Right hindlimb (tissue), 1 donor: ENCODE measurements at places on chromosomes 7 and 10.

DNA sequence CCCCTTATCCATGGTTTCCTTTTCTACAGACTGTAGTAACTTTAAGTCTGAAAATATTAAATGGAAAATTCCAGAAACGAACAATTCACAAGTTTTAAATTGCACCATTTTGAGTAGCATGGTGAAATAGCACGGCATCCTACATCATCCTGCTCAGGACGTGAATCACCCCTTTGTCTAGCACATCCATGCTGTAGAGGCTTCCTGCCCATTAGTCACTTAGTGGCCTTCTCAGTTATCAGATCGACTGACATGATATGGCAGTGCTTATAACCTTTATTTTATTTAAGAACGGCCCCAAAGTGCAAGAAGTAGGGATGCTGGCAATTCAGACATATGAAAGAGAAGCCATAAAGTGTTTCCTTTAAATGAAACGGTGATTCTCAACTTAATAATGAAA is 82.7 kb downstream of the CPXM2 start:
- no peak for DNase-seq

- DNase-seq, result no peak
Observed at GRCh38 chr10:52135101-52135500, 179.0 kb upstream of the DKK1 start.

GRCh38 chr7:155660758-155661093 is 16.3 kb downstream of the RBM33 start:
- no peak for DNase-seq

DNA sequence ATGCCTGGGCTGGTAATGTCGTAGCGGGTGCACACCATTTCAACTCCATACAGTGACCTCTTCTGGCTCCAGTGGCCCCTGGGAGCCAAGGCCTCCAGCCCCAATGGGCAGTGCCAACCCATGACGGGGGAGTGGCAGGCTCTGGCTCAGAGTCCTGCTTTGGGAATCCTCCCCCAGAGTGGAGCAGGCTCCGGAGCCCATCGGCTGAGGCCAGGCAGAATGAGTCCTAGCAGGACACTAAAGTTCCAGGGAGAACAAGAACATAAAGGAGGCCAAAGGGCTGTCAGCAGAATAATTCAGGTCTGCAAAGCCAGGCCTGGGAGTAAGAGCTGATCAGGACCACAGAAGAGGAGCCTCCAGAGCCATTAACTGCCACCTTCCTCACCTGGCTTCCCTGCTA is 33.3 kb downstream of the LBX1 start:
- no peak for DNase-seq

GRCh38 chr7:27901028-27901760 is 161.2 kb downstream of the TAX1BP1 start:
- no peak for DNase-seq

DNA sequence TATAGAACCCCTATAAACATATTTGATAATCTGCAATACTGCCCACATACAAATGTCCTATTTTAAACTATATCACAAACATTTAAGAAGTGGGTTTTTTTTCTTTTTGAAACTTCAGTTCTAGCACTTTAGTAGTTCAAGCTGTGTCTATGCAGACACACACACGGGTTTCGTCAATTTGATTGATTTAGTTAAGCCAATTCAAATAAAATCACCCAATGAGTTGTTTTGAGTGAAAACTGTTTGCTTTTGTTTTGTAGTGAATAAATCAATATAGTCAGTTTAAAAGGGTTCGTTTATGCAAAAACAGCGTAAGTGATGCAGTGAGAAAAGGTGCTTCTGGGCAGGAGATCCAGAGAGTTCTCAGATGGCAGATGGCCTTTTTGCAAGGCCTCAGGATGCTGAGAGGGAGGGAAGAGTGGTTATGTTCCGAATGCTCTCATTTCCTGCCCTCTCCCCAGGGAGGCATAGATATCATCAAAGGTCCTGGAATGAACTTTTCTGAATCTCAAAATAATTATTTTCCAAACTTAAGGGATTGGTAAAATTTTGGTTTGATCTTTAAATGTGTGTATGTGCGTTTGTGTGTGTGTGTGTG is 102.7 kb downstream of the AGMO start:
- DNase-seq, result peak; percentile 31

GRCh38 chr7:124413029-124413428 is 352.6 kb downstream of the GPR37 start:
- DNase-seq, result no peak

DNA sequence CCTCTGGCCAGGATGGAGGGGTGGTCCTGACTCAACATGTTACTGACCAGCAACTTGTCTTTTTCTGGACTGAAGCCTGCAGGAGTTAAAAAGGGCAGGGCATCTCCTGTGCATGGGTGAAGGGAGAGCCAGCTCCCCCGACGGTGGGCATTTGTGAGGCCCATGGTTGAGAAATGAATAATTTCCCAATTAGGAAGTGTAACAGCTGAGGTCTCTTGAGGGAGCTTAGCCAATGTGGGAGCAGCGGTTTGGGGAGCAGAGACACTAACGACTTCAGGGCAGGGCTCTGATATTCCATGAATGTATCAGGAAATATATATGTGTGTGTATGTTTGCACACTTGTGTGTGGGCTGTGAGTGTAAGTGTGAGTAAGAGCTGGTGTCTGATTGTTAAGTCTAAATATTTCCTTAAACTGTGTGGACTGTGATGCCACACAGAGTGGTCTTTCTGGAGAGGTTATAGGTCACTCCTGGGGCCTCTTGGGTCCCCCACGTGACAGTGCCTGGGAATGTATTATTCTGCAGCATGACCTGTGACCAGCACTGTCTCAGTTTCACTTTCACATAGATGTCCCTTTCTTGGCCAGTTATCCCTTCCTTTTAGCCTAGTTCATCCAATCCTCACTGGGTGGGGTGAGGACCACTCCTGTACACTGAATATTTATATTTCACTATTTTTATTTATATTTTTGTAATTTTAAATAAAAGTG is 6.0 kb downstream of the PLAU start:
- no peak for DNase-seq

GRCh38 chr10:82377608-82378007 is 502.6 kb downstream of the NRG3 start:
- DNase-seq, result no peak

DNA sequence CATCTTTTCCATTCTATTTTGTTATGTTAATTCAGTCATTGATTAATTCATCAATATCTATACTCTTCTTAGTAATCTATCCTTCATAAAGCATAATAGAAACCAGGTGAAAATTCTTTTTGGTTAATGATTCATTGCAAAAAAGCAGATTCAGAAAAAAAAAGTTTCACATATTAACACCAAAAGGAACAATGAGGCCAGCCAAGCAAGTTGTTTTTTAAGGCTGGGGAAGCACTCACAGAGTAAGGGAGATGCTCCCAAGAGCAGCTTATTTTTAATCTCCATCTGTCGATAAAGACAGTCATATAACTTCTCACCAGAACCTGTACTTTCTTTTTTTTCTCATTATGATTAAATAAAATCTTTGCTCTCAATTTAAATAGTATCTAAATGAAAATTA is 95.8 kb downstream of the CACNA2D1 start:
- no peak for DNase-seq

DNA sequence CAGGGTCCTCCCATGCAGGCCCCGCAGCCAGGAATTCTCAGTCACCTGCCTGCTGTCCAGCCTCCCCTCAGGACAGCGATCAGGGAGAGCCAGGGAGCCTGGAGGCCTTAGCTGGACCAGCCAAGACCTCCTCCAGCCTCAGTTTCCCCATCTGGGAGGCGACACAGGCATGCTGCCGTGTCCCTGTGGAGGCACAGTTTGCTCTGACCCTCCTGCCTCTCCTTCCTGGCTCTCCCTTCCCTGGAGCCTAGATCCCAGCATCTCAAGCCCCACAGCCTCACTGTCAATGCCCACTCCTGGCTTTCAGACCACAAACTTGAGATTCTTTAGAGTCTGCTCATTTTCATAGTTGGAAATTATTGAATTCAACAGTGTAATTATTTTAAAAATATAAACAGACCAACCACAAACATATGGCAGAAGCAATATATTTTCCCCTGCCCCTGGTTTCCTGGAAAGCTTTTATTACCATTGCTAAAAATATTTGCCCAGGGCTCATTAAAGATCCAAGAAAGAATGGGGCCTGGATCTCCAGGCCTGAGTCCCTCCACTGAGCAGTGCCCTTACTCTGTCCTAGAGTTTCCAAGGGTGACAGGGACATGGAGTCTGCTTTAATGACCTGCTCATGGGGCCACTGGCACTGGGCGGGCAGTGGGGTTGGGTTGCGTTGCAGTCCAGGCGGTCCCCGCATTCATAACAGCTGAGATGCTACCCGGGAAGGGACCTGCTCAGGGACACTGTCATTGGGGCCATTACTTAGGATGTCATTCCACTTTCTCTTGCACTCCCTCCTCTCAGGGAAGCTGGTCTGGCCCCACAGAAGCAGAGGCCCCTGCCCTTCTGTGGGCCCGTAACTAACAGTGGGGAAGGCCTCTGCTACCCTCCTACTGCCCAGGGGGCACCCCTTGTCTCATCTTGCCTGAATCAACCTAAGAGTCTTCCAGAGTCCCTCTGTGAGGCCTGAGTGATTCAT is 81.6 kb upstream of the CHST15 start:
- no peak for DNase-seq

DNA sequence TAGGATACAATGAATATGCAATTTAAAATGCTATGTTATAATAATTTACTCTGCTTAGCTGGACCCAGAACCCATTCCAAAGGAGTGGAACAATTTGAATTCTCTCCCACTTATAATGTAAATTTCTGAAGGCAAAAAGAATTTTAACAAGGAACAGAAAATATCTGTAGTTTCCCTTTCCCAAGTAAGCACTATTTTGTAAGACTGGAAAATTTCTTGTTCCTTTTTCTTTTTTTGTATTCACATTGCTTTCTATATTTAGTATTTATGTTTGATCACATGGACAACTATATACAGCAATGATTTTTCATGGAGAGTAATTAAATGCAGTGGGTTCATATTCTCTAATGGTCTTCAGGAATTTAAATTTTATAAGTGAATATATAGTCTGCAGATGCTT is 127.4 kb downstream of the GPR85 start:
- no peak for DNase-seq

DNA sequence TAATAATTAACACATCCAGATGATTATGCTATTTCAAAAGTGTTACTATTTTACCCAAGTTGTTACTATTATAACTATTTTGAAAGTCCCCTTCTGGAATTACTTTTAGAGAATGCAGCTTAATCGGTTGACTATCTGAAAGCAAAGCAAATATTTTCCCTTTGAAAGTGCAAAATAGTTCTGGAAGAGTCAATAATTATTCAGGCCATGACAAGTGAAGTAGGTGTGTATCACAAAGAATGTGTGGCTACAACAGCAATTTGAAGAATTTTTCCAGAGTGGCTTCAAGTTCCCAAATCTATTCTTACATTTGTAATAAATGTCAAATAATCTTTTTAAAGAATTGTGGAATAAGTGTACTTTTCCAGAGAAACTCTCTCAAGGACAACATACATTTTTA is 42.8 kb downstream of the RNLS start:
- DNase-seq, result no peak

GRCh38 chr7:156840134-156840533 is 52.8 kb downstream of the LMBR1 start:
- no peak for DNase-seq

- no peak for DNase-seq
Observed at GRCh38 chr7:10802526-10802925, 171.1 kb upstream of the PHF14 start.

- DNase-seq, result no peak
Observed at GRCh38 chr10:33126742-33127141, 168.7 kb upstream of the ITGB1 start.

DNA sequence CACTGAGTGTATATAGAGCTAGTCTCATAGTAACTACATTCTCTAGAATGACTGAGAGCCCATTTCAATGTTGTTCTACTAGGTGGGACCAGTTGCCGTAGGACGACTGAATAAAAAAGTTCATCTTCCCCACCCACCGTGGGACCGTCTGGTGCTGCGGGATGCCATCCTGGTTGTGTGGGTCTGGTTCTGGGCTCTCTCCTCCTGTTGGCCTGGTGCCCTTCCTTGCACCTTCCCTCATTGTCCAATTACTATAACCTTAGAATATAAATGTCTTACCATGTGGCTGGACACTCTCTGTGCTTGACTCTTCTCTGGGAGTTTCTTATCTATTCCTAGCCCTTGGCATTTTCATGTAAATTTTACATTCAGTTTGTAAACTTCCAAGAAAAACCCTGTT is 344.4 kb downstream of the TCERG1L start:
- DNase-seq, result no peak

DNA sequence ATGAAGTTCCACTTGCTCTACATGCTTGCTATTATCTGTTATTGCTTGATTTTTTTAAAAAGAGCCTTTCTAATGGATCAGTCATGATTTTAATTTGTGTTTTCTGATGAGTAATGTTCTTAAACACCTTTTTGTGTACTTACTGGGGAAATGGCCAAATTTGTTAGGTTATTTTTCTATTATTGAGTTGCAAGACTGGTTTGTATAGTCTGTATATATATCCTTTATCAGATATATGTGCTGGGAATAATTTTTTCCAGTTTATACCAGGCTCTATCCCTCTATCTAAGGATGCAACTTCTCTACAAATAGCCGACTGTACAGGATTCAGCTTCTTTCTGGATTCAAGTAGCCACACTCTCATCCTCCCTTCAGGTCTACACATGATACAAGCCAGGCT is 65.6 kb upstream of the SEC61G start:
- DNase-seq, result no peak

DNA sequence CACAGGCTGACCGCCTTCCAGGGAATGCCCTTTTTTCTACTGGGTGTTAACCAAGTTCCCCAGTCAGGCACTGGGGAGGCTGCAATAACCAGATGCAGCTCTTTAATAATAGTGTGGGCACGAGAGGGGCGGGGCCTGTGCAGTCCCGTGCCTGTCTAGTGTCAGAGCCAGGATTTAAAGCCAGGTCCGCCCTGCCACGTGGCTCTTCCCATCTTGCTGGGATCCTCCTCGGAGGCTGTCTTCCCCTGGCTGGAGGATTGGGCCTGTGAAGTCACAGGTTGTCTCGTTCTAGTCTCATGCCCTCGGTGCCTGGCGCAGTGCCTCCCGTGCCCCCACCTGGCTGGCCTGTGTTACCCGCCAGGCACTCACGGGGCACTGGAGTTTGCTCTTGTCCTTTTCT is 25.2 kb downstream of the TMEM120A start:
- DNase-seq, result peak; percentile 31

DNA sequence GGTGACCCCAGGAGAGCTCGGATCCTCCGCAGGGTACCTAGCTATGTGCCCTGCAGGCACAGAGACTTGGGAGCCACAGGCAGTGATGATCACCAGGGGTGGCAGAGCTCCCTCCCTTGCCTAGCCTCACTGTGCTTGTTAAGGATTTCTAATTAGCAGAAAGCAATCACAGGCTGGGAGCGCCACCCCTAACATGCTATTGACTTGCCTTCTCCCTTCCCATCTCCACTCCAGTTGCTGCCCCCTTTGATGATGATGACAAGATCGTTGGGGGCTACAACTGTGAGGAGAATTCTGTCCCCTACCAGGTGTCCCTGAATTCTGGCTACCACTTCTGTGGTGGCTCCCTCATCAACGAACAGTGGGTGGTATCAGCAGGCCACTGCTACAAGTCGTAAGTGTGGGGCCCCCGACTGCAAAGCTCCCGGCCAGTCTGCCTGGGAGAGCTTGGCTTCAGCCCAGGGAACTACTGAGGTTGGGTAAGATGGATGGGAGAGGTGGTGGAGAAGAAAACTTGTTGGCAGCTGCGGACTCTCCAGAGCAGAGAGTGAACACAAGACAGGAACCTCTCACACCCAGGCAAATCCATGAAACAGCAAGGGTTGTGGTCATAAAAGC is 1.2 kb downstream of the PRSS1 start:
- no peak for DNase-seq
